CD4-positive, alpha-beta memory T cell (primary cell): ENCODE measurements at places on chromosomes 7 and 10. TPM values are rescaled to one million over a fixed set of nuclear protein-coding genes. Genes with fewer than 3 reads are reported as not detected.

Gene BCCIP
- 108 TPM for polyA plus RNA-seq

Gene PRKCQ
- 45.0 TPM for polyA plus RNA-seq

Gene GPR26
- not detected for polyA plus RNA-seq

Gene C10orf62
- not detected for polyA plus RNA-seq

Gene SNX10
- 26.4 TPM for polyA plus RNA-seq

DNA sequence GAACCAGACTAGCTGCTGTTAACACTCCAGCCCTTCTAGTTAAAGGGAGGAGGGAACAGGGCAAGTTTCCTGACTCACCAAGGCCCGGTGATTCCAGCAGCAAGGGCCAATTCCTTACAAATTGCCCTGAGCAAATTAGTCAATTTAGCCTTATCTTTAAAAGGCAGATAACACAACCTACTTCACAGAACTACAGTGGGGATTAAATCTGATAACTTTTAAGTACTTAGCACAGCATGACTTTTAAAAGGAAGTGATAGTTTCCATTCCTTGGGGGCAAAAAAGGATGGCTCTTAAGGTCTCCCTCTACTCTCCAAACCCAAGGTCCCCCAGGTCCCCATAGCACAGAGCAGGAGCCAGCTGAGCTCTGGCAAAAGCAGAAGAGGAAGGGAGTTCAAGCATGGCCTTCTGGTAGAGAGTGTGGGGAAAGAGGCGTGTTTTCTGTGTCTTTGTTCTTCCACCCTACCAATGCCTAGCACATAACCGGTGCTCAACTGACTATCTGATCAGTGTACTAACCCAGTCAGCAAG is 4.0 kb downstream of the CDCA7L start:
- no peak for DNase-seq

DNA sequence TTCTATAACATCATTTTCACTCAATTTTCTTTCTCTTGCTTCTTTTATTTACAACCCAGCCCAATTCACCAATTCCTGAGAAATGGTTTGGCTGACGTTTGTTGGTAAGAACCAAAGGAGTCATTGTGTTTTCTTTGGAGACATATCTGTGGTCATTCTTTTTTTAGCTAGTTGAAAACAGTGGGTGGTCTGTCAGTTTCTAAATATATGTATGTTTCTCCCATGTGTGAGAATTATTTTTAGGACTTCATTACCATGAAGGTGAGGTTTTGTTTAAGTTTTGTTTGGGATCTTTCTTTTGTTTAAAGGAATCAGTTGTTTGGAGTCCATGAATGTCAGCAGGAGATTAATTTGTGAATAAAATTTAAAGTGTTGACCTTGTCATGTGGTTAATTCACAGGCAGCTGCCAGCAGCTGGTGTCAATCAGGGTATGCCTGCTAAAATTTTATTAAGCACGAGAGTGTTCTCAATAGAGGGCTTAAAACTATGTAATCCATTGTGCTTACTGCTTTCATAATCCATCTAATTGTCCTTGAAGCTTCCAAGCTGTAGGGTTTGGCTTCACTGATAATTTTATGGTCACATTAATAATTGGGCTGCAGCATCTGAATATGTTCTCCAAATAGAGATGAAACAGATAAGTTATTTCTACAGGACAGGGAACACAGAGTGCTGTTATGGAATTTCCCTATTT is 38.7 kb downstream of the INSYN2A start:
- no peak for DNase-seq
